Renal cortex interstitium (tissue), 15 donors: ENCODE measurements at places on chromosomes 16 and 17.

GRCh38 chr16:27310576-27311447, 3.0 kb upstream of the IL4R start:
- no peak for DNase-seq

- DNase-seq = no peak
Observed at GRCh38 chr17:80415626-80416137, 715 bp downstream of the ENDOV start.

GRCh38 chr16:15856182-15856581, 646 bp downstream of the MYH11 start:
- DNase-seq = no peak

GRCh38 chr17:705863-706262, 8.8 kb downstream of the VPS53 start:
- DNase-seq = no peak

DNA sequence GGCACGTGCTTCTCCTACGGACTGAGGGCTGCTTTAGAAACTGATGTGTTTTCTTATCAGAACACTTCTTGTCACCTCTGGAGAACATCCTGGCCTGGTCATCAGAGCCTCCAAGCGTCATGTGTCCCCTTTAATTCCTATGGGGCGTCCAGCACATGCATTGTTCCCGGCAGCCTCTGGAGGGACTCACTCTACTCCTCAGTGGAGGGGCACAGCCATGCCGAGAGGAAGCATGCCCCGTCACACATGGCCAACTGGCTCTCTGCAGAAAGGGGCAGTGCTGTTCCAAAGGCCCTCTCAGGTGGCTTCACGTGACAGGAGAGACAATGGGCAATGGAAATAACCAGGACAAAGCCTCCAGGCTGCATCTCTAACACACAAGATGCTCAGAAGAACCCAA, 31.8 kb downstream of the CDRT15L2 start:
- no peak for DNase-seq

DNA sequence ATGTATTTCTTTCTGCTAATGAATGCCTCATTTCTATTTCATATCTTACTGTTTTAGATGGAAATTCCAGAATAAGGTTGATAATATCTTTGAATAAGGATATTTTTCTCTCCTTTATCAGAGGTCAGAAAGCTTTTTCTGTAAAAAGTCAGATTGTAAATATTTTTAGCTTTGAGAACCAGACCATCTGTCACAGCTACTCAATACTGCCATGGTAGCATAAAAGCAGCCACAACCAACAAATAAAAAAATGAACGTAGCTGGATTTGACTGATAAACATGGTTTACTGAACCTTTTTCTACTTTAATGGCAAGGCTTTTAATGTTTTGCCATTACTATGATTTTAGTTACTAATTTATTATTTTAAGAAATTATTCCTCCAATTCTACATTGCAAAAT, 217.4 kb upstream of the COX10 start:
- DNase-seq = no peak

DNA sequence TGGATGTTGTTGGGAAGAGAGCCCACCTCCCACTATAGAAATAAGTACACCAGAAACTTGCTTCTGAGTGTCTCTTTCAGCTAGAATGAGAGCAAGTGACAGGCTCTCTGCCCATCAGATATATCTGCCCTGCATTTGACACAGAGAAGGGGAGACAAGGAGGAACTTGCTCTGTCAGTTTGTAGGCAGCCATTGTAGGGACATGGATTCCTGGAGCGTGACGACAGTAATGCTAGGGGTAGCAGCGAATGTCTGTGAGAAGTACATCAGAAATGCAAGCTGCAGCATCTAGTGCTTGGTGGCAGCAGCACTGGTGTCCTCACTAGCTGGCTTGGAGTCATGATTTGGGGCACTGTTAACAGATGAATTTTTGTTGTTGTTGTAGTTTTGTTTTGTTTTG, 23.0 kb downstream of the ZNF200 start:
- no peak for DNase-seq

DNA sequence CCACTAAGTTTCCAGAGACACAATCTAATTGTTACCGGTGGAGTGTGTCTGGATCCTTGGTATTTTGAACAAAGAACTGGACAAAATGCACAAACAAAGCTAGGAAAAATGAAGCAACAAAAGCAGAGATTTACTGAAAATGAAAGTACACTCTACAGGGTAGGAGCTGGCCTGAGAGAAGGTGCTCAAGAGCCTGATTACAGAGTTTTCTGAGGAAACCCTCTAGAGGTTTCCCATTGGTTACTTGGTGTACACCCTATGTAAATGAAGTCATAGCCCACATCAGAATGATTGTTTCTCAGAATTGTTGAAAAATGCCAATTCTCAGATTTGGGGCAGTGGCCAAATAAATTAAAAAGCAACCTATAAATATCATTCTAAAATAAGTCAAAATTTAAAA, 436.4 kb downstream of the KCNJ18 start:
- no peak for DNase-seq

DNA sequence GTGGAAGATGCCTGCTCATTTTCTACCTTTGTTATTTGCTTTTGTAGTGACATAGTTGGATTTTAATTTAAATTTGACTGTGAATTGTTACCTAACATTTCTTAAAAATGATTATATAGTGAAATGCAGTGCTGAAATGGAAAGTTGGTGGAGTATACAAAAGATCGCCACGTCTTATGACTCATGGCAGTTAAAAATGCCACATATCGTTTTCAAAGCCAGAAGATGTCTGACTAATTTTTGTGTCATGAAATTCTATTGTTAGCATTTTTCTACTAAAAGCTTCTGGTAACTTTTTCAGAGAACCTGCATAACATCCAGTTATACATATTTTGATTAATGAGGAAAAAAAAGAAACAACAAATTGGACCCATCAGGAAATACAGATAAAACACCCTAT, 20.6 kb downstream of the MAP2K4 start:
- DNase-seq = no peak

DNA sequence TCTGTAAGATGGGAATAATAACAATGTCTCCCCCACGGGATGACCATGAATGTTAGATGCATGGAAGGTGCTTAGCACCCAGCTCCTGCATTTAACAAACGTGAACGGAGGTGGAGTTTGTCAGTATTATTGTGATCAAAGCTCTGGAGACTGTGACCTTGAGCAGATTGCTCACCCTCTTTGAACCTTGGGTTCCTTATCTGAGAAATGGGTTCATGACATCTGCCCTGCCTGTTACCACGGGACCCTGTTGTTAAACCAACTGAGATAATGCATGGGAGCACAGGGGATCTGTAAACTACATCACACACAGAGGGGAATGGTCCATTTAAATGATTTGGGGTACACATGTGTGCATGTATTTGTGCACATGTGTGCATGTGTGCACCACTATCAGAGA, 29.6 kb downstream of the MRM1 start:
- no peak for DNase-seq

DNA sequence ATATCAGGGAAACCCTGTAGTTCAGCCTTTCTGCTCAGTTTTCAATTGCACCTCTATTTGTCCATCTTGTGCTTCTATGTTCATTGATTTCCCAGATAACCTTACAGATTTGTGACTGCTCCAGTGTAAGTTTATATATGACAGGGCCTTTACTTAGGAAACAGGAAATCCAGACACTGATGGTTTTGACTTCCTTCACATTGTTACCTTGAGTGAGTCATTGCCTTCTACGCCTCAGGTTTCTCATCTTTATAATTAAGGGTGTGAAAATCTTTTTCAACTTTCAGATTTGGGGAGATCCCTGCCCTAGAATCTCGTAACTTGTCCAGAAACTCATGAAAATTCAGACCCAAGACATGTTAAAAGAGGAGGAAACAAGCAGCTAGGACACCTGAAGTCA, 342.4 kb upstream of the TBX2 start:
- DNase-seq = no peak

DNA sequence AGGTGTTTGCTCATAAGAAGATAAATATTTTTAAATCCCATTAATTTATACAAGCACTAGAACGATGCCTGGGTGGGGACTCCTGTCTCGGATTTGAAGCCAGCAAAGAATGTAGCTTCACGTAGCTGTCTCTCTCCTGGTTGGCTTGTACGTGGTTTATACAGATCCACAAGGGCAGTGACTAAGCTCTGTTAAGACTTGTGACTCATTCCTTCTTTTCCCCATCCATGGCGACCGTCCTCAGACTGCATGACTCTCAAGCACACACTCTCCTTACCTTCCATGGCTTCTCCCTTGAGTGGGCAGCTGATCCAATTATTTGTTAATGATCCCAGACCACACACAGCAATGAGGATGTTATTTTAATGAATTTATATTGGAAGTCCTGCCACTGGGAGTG, 679.7 kb upstream of the SOX9 start:
- DNase-seq = no peak

DNA sequence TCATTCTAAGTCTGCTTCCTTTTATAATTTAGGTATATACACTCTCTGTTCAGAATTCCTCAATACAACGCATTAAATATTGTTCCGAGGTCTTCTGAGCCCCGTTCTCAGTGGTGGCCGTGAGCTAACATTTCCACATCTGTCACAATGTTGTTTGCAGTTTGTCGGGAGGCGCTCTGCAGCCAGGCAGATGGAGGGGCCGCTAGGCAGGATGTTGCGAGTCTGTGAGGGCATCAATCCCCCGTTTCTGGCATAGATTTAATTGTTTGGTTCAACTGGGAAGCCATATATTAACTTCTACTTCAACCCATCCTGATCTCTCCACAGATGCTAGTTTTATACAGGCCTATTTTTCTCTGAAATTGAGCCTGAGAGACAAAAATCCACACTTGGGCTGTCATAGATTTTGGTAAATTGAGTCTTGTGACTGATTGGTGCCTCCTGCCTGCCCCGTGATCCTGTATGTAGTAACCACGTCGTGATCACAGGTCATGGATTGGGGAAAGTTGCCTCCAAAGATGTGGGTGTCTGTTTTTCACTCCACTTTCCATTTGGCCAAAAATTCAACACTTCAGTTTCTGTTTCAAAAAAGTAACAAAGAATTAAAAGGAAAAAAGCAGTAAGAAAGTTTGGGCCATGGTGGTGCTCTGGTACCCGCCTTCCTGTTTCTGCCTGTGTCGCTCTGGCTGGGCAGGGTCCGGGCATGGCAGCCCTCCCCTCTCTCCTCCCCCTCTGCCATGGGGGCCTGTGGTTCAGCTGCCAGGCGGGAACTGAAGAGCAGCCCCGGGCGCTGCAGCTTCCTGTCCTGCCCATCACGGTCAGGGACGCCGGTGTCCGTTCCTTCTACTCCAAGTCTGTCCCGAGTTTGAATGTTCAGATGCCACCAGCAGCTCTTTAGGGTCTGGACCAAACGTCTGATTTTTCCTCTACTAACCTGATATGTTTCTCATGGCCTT, 41.5 kb downstream of the RPTOR start:
- DNase-seq = no peak

DNA sequence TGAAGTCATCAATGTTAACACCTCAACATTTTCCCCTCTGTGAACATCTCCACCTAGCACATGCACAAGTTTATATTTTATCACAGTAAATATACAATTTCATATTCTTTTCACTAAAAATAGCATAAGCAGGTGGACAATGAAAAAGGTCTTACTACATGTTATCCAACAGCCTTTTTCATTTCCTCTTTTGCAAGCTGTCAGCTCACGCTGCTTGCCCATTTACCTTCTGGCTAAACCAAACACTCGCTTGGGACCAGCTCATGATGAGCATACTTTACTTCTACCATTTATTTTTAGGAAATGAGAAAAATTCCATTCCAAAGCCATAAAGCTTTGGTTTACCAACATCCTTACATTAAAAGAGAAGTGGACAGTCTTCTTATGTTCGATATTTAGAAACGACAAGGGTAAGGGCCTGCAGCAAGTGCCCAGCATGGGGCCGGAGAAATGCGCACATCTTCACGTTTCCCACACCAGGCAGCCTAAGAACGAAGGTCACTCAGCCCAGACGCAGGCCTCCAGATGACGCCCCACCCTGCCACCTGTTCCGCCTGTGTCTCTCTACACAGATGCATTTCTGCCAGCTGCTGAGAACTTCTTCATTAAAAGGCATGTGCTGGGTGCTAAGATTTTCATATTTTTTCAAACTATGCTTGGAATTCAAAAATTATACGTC, 13.9 kb downstream of the SNN start:
- no peak for DNase-seq

DNA sequence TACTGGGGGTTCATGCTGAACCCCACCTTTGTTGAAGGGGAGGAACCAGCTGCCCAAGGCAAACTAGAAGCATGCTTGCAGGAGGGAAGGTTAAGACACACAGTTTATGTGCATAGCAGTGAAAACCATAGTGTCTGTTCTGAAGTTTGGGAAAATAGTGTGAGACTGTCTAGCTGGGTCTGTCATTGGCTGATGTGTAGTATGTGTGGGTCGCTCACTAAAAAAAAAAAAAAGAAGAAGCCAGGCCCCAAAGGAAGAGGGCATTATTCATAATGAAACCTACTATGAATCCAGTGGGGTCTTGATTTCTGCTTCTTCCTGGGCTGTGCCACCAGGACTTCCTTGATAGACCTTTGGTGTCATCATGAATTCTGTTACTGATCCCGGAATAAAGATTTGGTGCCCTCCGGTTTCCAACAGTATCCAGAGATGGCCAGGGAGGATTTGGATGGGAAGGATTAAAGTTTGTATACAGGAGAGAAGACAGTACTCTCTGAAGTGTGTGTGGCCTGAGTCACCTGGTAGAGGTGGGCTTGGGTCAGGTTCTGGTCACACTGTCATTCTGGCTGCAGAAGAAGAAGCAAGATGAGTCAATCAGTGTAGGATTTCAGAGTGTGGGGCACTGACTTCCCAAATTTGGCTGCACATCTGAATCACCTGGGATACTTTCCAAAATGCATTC, 220.3 kb downstream of the PRKCA start:
- no peak for DNase-seq

DNA sequence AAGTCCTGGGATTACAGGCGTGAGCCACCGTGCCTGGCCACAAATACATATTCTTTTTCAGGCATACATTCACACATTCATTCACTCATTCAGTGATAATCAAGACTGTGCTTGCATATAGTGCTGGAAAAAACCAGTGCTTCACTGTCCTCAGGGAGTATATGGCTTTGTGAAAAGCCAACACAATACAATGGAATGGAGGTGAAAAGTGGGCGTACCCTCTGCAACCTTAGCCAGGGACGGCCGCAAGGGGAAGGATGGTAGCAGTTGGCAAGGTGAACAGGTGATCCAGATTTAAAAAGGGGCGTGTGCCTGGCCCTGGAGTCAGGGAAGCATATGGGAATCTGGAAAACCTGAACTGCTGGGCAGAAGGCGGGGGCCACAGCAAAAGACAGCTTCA, 18.1 kb upstream of the GAN start:
- no peak for DNase-seq

- DNase-seq = no peak
Observed at GRCh38 chr17:32298721-32299579, 33.3 kb downstream of the RHBDL3 start.

GRCh38 chr16:27465483-27465879, 63.5 kb downstream of the IL21R start:
- no peak for DNase-seq
